ENCODE measurements at places on chromosomes 7 and 10.

- no peak for DNase-seq
Measured at GRCh38 chr10:712089-712488, 22.6 kb upstream of the DIP2C start.

DNA sequence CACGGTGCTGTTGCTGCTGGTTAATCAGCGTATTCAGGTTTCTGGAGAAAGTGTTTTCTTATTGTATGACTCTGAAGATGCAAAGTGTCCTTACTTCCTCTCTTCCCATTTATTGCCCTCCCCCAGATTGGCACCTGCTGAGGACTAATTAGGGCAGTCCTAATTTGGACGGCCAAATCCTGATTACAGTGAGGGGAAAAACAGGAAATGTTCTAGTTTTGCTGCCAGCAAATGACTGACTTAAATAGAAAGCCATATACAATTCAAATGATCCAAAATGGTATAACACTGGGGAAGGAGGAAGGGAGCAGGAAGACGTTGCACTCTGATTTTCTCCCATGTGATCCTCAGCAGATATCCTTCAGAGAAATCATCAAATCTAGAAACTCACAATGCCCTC is 222.4 kb upstream of the LRGUK start:
- no peak for DNase-seq

DNA sequence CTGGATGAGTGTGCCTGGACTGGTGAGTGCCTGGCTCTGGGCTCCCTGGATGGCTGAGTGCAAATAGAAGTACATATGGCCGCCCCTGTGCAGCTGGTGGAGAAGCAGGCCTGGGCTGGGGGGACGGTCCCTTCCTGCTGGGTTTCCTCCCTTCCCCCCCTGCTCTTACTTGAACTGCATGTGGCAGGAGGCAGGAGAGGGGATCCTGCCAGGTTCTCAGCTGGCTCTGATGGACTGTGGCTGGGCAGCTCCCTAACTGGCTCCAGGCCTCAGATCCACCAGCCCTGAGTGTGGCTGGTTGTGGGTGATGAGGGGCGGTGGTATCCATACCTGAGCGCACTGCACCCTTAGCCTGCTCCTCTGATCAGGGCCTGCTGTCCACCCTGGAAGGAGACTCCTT is 26.9 kb downstream of the ADCY1 start:
- no peak for DNase-seq

- DNase-seq = no peak
Measured at GRCh38 chr7:47197486-47197885, 384.4 kb downstream of the TNS3 start.

DNA sequence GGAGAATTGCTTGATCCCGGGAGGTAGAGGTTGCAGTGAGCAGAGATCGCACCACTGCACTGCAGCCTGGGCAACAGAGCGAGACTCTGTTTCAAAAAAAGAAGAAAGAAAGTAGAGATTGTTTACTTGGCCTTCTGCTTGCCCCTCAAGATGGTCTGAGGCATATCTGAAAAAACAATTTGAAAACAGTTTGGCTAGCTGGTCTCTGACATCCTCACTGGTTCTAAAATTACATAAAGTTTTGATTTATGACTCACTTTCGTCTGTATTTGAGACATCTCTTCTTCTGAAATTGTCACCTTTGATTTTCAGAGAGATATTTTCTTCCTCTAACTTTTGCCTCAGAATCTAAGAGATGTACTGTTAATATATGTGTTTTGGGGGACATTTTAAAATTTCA is 49.6 kb upstream of the HELLS start:
- DNase-seq = no peak

DNA sequence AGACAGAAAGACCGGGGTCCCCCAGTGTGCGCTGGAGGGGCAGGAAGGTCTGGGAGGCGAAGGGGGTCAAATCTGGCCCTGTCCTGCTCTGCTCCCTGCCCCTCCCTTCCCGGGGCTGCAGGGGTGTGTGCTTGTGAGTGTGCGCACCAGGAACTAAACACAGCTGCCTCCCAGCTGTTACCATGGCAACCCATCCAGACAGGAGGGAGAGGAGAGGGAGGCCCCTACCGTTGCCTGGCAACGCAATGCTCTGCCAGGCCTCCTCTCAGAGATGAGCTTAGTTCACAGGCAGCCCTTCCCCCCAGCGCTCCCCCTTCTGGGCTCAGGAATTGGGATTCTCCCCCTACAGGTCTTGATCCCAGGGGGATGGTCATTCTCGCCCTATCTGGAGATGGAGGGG is 6.1 kb downstream of the NYAP1 start:
- DNase-seq = peak; percentile 95

- no peak for DNase-seq
Measured at GRCh38 chr10:66835400-66835799, 90.4 kb upstream of the LRRTM3 start.

GRCh38 chr7:141671705-141672496 is 30.1 kb downstream of the DENND11 start:
- no peak for DNase-seq

DNA sequence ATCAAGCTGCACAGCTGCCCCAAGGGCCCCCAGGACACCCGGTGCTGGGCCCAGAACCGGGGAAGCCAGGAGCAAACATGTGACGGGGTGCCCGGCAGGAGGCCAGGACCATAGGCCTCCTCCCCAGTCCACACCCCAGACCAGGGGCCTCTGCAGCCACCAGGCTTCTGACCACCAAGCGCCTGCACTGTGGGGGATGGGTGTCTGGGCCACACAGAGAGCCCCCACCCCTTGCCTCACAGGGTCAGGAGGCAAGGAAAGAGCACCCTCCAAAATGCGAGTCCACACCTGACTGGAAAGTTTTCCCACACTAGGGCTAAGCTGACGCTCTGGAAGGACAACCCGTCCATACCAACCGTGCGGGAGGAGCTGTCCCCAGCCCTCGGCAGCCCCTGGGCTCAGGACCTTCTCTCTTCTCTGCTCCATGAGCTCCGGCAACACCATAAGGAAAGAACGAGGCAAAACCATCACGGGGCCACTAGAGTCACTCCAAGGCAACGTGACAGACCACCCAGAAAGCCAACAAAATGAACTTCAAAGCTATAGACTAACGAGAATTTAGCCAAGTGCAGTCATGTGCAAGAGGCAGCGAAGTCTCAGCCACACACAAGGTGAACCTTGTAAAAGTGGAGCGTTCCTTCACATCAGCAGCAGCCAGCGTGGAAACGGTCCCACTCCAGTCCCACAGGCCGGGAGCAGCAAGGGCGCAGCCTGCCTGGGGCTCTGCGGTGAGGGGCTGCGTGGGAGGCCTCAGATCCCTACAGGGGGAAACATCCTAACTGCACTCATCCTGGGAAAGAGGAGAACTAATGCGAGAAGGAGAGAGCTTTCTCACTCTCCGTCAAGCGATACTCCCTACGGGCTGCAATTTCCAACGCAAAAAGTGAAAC is 5.1 kb downstream of the STK32C start:
- no peak for DNase-seq

DNA sequence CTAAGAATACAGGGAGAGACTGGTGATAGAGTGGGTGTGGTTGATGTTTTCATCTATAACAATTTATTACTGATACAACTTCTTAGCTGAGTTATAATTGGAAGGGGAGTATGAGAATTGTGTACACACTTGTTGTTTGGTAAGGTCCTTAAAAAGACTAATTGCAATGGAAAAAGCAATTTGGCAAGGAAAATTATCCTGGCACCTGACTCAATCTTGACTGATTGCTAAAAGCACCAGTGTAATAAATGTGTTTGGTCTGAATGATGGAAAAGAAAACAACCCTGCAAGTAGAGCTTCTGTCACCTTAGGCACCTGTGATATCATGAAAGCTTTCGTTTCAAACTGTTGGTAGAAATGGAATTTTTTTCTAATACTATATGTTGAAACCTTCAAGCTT is 6.7 kb upstream of the GSDME start:
- no peak for DNase-seq

- DNase-seq = no peak
Measured at GRCh38 chr7:20779041-20779440, 7.6 kb downstream of the SP8 start.

DNA sequence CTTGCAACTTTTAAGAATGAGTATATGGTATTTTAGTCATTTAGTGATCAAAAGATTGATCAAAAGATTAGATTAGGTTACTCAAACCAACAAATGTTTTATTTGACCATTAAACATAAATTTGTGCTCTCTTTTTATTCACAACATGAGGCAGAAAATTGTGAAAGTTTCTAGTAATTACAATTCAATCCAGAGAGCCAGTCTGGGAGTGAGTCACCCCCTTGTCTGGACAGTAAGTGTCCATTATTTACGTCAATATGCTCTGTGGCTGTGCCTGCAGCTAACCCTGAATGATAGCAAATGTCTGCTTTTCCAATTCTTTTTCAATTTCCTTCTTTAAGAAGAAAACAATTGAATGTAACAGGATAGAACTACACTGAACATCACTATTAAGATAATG is 27.9 kb downstream of the GNG11 start:
- peak; percentile 81 for DNase-seq

DNA sequence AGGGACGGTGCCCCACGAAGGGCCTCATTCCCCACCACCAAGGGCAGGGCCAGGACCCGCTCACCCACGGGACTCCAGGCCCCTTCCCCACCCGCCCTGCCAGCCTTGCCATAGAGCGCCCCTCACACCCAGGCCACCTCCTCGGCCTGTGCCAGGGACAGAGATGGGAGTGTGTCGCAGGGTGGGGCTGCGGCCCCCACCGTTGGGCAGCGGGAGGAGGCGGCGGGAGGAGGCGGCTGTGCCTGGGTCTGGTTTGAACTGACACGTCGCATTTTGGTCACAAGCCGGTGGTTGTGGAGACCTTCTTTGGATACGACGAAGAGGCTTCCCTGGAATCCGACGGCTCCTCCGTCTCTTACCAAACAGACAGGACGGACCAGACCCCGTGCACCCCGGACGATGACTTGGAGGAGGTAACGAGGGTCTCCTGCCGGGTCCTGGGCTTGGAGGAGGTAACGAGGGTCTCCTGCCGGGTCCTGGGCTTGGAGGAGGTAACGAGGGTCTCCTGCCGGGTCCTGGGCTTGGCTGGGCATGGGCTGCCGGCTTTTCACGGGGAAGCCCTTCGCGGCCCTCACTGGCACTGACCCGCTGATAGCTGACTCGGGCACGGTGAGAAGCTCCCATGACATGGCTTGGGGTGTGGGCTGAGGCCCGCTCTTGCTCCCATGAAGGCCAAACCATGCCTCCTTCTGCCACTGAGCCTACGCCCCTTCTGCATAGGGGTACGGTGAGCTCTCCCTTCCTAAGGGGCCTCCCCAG is 46.4 kb upstream of the DPYSL4 start:
- DNase-seq = no peak

- no peak for DNase-seq
Measured at GRCh38 chr7:50138101-50138500, 45.1 kb upstream of the ZPBP start.

- no peak for DNase-seq
Measured at GRCh38 chr7:46126675-46127300, 205.7 kb upstream of the IGFBP3 start.
